ENCODE measurements at places on chromosomes 12 and 14.

- no peak for DNase-seq
These were observed 24.2 kb downstream of the YY1 start for GRCh38 chr14:100263141-100263540.

DNA sequence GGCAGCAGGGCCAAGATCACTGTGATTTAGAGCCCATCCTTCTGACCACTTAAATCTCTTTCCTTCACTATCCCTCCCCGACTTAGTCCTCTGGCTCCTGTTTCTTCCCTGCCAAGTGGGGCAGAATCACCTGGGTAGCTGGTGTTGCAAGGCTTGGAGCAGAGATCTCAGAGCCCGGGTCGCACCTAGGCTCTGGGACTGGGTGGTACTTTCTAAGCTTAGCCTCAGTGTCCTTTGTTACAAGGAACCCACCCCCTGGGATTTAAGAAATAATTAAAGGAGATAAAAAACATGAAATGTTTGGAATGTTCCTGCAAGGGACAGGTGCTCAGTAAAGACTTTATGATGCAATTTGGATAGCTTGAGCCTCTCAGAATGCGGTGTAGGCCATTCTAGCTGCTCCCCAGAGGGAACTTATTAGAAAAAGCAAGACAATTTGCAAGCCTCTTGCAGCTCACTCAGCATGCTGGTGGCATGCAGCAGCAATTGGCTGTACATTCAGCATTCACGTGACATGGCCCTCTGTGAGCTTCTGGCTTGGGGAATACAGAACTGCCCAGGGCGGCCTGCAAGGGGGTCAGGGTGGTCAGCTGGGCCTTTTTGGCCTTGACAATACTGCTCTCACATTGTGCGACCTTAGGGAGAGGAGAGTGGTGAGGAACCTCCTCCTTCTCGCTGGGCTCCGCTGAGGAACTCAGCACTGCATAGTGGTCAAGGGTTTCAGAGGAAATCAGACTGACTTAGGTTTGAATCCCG, 16.8 kb downstream of the C14orf132 start:
- DNase-seq, result no peak

DNA sequence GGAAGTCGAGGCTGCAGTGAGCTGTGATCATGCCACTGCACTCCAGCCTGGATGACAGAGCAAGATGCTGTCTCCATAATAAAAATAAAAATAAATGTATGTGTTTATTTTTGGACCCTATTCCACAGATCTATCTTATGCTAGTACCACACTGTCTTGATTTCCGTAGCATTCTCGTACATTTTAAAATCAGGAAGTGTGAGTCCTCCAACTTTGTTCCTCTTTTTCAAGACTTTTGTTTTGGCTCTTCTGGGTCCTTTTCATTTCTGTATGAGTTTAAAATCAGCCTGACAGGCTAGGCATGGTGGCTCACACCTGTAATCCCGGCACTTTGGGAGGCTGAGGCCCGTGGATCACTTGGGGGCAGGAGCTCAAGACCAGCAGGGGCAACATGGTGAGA, 25.8 kb downstream of the DAO start:
- DNase-seq, result no peak

- no peak for DNase-seq
These were observed 242.0 kb downstream of the ADAMTS20 start for GRCh38 chr12:43309959-43310358.

GRCh38 chr12:25364529-25365339, 114.0 kb upstream of the KRAS start:
- DNase-seq, result no peak

- no peak for DNase-seq
These were observed 1362.9 kb upstream of the FLRT2 start for GRCh38 chr14:84167026-84167425.

GRCh38 chr14:90024910-90025309, 36.9 kb upstream of the KCNK13 start:
- no peak for DNase-seq

- DNase-seq, result no peak
These were observed 100.7 kb downstream of the TSPAN9 start for GRCh38 chr12:3177778-3178425.

DNA sequence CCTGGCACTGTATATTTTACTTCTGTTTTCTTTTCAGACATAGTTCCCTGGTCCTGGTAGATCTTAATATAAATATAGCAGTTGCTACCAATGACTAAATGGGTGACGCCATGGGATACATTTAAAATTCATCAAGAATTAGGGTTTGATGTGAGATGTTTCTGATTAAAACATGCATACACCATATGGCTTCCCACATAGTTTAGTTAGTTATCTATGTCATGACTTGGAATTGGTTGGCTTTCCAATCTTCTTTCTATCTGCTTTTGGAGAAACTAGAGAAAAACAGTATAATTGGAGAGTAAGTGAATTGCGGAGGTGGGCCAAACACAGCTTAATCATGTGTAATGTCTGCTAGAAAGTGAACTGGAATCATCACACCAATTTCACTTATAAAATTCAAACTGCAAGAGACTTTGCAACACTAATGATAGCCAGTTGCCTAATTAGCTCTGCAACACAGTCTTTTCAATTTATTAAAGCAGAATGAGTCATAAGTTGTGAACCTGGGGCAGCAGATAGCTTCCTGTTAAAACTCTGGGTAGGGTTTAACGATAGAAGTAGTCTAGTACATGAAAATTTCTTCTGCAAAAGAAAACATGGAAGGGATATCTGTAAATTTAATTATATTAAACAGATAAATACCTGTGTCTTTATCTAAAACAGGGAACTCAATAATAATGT, 295.2 kb downstream of the SLC16A7 start:
- no peak for DNase-seq

DNA sequence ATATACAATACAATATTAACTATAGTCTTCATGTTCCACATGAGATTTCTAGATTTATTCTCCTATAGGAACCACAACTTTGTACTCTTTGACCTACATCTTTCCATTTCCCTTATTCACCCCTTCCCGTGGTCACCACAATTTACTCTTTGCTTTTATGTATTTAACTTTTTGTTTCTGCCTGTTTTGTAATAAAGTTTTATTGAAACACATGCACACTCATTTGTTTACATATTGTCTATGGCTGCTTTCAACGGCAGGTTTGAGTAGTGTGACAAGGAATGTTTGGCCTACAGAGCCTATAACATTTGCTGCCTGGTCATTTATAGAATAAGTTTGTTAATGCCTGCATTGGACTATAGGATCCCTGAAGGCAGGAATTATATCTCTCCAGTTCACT, 231.1 kb downstream of the CRADD start:
- no peak for DNase-seq

GRCh38 chr12:68538726-68539614, 71.7 kb upstream of the RAP1B start:
- DNase-seq, result no peak

GRCh38 chr14:37443461-37443860, 151.6 kb downstream of the FOXA1 start:
- DNase-seq, result no peak

DNA sequence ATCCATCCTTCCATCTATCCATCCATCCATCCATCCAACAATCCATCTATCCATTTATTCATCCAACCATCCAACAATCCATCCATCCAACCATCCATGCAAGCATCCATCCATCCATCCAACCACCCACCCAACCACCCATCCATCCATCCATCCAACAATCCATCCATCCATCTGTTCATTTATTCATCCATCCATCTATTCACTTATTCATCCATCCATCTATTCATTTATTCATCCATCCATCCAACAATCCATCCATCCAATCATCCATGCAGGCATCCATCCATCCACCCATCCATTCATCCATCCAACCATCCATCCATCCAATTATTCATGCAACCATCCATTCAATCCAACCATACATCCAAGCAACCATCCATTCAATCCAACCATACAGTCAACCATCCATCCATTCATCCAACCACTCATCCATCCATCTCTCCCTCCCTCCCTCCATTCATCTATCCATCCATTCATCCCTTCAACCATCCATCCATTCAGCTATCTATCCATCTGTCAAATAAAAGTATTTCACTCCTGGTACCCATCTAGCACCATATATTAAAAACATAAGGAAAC, 86.1 kb downstream of the KSR2 start:
- DNase-seq, result no peak

- DNase-seq, result no peak
These were observed 148.7 kb upstream of the CLEC14A start for GRCh38 chr14:38404616-38405015.
